ENCODE measurements at places on chromosomes 6 and 20.

DNA sequence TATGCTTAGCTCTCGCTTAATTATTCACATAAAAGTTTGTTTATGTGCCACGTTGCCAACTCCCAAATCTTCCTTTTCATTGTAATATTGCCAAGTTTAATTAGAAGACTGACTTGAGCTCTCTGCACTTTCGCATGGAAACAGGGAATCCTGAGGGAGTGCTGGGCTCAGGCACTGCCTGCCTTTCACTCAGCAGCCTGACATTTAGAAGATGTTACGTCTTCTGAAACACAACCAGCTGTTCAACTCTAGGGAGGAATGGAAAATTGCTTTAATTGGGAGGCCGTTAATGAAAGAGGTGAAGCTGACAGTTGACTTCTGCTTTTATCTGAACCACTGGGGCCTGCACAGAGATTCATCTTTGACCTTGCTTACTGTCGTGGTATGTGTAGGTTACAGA, 77.4 kb upstream of the MTHFD1L start:
- no peak for DNase-seq

DNA sequence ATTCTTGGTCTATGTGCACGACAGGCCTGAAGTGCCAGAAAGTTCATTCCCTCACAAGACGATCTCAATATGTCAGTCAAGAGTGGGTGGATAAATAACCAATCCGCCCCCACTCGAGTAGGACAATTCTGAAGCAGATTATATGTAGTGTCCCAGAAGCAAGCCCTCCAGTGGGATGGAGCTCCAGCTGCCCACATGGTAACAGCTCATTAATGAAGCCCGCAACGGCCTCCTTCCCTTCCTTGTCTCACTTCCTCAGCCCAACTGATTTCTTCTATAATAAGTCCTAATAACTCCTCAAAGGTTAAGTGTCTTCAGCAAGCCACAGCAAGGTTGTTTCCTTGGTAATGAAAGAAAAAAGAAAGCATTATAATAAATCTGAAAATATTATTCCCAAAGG, 82.1 kb upstream of the F13A1 start:
- DNase-seq: no peak

- no peak for DNase-seq
These were observed 38.2 kb downstream of the ZBTB46 start for GRCh38 chr20:63792866-63793265.

DNA sequence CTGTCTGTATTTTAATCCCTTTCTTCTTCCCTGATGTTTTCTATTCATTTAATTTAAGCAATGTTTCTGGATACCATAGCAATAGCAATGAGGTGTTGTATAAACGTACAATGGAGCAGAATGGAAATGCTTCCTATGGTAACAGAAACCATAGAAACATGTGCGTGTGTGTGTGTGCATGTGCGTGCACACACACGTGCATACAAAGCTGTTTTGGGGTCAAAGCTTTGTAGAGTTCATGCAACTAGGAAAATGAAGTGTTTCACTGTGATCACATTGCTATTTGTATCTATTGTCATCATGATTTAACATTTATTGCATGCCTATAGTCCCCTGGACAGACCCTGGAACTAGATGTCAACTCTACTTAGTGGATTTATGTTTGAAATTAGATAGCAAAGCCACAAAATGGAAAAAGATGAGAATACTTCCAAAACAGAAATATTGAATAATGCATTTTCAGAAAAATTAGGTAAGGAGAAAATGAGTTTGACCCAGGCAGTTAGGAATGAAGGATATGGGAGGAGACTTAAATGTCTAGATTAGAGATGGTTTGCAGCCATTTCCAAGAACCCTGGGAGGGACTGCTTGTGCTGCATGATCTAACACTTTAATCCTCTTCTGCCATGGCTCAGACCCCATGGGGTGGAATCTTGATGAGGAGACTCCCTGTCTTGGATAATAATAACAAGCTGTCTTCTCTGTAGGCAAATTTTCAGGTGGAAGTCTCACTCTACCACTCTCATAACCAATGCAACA, 124.4 kb downstream of the TRMT11 start:
- peak; percentile 49 for DNase-seq

All from muscle of leg (tissue), 16 donors.